ENCODE measurements at places on chromosomes 7 and 10.

GRCh38 chr7:125255810-125256209 is 326.2 kb upstream of the POT1 start:
- no peak for DNase-seq

GRCh38 chr10:72158176-72158575 is 57.6 kb upstream of the ANAPC16 start:
- no peak for DNase-seq

DNA sequence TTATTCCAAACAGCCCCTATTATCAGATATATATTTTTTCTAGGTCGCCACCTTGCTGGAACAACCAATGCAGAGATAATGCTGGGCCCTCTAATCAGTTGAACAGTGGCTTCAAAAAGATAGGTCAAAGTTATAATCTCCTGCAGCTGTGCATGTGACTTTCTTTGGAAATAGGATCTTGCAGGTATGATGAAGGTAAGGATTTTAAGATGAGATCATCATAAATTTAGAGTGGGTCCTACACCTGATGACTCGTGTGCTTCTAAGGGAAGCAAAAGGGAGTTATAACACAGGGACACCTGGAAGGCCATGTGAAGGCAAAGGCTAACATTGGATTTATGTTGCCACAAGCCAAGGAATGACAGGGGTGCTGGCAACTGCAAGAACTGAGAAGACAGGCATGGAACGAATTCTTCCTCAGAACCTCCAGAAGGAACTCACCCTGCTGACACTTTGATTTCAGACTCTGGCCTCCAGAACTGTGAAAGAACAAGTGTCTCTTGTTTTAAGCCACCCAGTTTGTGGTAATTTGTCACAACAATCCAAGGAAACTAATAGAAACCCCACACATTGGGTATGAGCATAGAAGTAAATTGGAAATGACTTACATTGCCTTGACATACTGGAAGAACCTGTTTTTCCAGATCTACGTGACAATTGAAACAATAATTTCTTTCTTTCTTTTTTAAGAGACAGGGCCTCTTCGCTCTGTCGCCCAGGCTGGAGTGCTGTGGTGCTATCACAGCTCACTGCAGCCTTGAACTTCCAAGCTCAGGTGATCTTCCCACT is 34.4 kb downstream of the CCDC71L start:
- no peak for DNase-seq

DNA sequence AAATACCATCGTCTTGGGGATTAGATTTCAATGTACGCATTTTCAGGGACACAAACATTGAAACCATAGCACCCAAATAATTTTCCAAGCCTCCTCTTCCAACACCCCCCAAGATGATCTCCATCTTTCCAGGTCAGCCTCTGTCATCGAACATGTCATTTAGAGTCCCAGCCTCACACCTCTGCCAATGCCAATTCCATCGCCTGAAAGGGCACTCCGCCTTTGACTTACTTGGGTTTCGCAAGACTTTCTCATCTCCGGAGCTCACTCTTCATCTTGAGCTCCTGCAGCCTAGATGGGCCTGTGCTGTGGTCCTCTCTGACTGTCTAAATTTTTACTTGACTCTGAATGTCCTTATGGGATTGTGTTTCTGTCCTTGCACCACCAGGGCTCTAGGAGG is 10.4 kb upstream of the FAM241B start:
- no peak for DNase-seq

- DNase-seq: peak; percentile 47
Measured at GRCh38 chr7:158495786-158496185, 91.8 kb downstream of the PTPRN2 start.

DNA sequence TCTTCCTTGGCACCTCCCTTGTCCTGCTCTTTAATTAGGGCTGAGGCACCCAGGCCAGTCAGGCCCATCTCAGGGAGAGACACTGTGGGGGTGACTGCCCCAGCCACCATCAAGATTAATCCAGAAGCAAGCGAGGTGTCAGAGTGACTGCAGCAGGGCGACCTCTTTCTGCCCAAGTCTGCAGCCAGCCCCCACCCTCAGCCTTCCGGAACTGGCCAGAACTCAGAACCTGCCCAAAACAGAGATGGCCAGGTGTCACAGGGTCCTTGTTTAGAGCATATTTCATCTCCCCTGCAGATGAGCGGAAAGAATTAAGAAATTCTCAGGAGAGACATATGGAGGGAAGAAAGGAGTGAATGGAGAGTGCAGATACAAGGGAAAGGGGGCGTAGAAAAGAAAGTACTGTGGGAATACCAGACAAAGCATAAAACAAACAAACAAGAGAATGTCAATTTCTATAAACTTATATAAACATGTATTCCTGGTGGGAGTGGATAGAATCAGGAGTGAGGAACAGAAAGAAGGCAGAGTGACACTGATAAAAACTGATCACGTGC is 188.8 kb upstream of the NRP1 start:
- DNase-seq: no peak

DNA sequence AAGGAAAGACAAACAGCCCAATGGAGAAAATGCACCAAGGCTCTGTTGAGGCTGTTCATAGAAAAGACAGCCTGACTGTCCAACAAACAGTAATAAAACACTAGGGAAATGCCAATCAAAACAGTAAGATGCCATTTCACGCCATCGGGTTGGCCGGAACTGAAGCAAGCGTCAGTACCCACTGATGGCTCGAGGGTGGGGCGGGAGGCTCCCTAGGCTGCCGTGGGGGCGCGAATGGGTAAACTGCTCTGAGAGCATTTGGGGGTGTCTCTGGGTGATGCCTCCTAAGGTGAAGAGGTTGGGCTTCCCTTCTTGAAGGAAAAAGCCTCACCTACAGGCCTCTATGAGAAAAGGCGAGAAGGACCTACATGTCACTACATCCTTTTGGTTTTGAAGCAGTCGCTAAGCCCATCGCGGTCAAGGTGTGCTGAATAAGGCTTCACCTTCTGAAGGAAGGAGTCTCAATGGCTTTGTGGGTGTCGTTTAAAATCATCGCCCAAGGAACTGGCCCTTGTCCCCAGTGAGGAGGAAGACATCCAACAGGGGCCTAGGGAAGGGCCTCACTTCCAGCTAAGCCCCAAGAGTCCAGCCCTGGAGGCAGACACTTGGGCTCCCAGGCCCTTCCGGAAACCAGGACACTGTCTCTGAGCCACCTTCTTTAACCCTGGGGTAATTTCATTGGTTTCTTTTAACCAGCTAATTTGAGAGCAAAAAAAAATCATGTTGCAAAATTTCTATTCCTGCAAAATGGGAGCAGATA is 98.5 kb upstream of the PPP2R2D start:
- DNase-seq: no peak

DNA sequence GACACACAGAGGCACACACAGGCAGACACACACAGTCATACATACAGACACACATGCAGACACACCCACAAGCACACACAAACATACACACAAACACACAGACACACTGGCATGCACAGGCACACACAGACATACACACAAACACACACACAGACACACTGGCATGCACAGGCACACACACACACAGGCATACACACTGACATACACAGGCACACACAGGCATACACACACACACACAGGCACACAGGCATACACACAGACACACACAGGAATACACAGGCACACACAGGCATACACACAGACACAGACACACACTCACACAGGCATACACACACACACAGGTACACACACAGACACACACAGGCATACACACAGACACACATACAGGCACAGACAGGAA is 340.7 kb upstream of the VSTM2A start:
- no peak for DNase-seq

DNA sequence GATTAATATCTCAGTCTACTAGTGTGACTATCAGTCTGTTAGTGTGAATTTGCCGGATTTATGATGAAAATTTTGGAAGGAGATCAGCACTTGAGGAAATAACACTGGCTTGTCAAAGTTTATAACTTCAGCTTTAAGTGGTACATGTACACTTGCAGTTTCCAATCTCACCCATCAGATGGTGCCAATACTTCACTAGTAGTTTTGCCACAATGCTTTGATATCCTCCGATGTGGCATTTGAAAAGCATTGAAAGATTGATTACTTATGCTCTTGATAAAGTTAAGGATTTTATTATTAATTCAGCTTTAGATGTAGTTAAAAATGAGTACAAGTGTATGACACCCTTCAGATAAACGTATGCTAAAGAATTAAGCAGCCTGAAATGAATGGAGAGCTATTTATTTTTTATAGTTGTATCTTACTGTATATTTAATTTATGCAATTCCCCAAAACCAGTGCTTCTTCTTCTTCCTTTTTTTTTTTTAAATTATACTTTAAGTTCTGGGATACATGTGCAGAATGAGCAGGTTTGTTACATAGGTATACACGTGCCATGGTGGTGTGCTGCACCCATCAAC is 98.2 kb downstream of the ANLN start:
- peak; percentile 54 for DNase-seq

GRCh38 chr7:111878785-111879184 is 316.5 kb upstream of the IMMP2L start:
- DNase-seq: no peak

- DNase-seq: no peak
Measured at GRCh38 chr10:88170628-88171027, 307.2 kb downstream of the PTEN start.

DNA sequence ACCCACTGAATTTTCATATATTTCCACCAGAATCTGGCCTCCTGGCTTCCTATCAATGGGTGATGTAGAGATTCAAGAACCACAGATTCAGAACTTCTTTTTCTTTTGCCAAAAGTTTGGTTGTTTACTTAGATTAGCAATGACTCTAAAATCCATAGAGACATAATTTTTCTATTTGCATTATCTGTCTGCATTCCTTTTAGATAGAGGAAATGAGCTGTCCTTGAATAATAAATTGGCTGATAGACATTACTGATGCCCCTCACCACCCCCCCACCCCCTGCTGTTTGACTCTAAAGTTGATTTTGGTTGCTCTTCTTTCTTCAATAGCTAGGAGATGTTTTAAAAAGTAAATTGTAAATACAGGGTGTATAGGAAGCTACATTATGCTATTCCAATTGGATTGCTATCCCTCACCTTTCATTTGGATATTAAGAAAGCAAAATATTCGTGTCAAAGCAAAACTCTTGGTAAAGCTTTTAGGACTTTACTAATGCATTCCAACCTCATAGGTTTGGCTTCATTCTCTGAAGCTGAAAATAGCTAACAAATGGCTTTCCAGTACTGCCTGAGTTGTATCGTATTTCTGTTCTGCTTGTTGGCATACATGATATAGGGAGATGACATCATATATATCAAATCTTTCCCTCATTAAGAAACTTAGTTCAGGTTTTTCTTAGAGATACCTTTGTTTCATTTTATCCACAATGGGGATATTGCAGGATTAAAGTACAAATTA is 606.0 kb downstream of the ARL4A start:
- no peak for DNase-seq

- no peak for DNase-seq
Measured at GRCh38 chr10:6990891-6991290, 410.8 kb upstream of the PRKCQ start.

DNA sequence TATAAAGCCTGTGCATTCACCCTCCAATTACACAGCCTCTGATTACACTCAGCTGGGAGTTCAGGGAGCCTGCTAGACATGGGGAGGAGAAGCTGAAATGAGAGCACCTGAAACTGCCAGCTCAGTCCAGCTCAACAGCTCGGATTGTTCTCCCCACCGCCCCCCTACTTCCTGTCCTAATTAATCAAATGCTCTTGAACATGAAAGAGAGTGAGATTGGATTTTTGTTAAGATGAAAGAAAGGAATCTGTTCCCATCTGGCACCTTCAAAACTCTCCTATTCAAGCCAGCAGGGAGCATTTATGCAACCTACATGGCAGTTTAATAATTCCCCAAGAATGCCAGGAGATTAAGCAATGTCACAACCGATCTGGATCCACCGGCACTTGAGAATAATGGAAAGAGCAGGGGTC is 98.0 kb downstream of the NPSR1 start:
- no peak for DNase-seq

DNA sequence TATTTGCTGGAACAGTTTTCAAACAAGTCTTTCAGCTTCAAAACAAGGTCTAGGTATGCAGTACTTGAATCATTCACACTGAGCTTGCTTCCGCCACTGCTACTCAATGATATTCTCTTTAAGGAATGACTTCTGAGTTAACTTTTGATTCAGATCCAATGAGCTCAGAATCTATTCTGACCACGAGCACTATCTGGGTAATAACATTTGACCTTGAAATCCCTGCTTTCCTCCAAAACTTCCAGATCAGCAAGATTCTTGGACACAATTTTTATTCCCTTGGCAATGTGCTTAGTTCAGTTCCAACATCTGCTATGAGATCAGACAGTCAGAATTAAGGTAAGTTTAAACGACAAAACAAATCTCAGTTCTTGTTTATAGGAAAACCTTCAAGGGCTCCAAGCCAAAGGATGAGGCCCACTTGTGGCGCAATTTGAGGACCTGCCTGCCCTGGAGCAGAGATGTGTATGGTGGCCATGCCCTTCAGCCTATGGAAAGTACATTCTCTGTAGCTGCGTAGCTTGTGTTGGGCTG is 87.2 kb downstream of the RNF216 start:
- DNase-seq: peak; percentile 48

DNA sequence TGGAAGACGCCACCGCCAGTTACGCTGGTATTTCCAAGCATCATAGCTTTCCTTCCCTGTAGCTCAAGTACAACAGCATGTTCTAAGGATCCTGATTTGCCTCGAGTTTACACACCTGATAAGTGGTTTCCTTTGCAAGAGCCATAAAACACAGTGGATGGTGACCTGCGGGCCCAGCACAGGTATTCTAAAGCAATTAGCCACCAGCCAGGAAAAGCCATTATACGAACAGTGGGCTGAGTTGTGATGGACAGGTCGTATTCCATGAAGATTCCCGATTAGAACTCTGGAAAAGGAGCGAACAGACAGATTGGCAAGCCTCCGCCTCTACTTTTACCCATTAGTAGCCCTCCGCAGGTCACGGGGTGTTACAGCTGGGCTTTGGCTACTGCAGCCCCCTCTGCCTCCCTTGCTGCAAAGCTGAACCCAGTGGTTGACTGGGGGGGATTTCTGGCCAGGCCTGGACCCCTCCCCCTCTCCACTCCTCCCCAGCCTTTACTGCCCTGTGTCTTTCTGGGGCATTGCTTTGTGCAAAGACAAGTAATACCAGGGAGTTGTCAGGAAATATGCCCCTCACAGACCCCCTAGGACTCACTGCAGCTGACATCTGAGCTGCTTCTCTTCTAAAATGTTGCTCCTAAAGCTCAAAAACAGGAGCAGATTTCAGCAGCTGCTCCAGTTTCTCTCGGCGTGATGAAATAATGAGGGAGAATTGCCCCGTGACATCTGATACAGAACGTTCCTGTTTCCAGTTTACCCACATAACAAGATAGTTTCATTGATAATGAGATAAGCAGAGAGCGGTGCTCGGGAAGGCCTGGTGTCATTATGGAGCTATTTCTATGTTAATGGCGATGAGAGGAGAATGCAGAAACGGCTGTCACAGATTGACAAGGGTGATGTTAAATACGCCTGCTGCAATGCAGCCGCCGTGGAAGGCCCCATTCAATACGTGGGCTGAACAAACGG is 214.4 kb downstream of the CCSER2 start:
- DNase-seq: no peak

- no peak for DNase-seq
Measured at GRCh38 chr10:48242171-48242904, 32.2 kb downstream of the FRMPD2 start.

Measured in activated naive CD4-positive, alpha-beta T cell treated with anti-CD3 and anti-CD28 coated beads for 36 hours (primary cell).